ENCODE measurements at places on chromosomes 3 and 15.

DNA sequence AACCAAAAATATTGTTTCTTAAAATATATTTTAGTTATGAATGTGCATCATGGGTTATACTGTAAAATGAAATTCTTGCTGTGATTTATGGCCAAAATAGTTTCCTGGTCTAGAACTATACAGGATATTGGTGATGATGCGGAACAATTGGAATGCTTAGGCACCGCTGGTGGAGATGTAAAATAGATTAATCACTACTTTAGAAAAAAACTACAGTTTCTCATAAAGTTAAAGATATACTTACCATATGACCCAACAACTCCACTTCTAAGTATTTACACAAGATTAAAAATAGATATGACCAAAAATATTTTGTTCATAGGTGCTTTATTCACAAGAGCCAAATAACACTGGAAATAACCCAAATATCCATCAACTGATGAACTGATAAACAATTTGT lies 126.7 kb downstream of the TUSC7 start:
- DNase-seq, result no peak

- no peak for DNase-seq
Measured at GRCh38 chr3:149453140-149453805, 21.2 kb upstream of the TM4SF4 start.

GRCh38 chr15:89114990-89115389 lies 26.7 kb downstream of the ABHD2 start:
- no peak for DNase-seq

GRCh38 chr3:115502128-115502527 lies 121.2 kb upstream of the GAP43 start:
- no peak for DNase-seq

DNA sequence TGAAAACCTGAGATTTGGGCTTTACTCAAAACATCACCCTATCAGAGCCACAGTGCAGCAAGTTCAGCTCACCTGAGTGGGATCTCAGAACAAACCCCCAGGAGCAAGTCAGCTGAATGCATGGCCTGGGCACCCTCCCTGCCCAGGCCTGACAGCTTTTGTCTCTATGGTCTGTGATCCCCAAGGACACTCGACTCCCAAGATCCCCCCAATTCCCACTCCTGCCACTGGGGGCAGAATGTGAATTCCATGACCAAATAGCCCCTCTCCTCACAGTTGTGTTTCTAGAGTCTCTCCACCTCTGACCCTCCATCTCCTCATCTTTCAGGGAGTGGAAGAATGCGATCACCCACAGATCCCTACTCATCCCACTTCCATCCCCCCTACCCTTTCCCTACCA lies 58.9 kb downstream of the ZNF445 start:
- no peak for DNase-seq

DNA sequence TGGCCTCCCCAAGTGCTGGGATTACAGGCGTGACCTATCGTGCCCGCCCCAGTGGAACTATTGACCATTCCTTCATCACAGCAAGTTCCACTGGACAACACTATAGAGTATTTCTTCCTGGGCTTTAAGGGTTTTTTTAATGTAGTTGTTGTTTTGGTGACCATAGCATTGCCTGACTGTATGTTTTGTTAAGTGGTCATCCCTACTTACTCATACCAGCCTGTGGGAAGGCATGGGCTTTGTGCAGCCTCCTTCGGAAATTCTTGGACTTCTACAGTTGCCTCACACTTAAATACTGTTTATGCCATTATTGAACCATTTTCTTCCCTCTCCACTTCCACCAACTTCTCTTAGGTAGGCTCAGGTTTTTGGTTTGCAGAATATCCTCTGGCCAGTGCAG lies 19.9 kb upstream of the ALPK3 start:
- DNase-seq, result no peak

DNA sequence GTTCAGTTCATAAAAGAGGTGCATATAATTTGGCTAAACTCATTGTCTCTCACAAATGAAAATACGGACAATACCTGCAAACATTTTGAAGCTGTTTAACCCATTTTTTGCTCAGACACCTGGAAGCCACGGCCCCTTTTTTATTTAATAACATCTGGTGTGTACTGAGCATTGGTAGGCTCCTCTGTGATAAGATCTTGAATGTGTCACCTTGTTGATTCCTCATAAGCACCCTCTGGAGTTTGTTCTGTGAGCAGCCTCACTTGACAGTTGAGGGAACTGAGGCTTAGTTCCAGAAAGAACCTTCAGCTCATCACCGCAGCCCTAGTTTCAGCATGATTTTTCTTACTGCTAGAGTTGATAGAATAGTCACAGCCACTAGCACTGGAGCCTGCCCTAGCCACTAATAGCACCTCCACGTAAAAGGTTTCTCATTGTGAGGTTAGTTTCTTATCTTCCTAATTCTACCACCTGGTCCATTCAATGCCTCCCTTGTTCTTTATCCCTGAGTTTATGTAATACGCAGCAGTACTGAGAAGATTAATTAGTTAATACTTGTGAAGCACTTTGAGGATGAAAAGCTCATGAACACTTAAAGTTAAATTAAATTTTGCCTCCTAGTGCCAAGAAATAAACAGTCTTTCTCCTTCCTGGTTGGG lies 71.9 kb downstream of the ITPR1 start:
- DNase-seq, result no peak

DNA sequence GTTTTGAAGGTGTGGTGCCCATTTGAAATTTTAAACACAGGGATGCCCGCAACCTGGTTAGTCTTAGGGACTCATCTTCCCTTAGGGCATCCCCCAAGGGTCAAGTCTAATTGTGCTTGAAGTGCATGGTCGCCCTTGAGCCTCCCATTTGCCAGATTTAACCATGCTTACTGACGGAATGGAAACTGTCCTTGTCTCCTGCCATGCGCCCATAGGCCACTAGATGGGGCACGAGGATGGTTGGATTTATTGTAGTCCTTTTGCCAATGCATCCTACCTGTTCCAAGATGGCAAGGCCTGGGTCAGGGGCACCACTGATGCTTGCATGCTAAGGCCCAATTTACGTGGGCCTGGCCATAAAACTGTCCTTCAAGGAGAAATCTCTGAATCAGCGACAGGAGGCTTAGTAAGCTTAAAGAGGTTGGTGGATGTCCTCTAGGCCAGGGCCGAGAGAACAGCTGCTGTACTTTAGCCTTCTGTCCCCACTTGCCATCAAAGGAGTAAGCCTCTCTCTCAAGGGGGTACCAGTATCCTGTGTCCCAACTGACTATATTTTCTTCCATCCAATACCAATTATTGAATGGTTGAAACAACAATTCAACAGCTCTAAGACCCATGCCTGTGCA lies 355.4 kb downstream of the OTOL1 start:
- peak; percentile 56 for DNase-seq

GRCh38 chr15:45790325-45790943 lies 155.6 kb downstream of the SQOR start:
- peak; percentile 20 for DNase-seq

All from neural crest cell (in vitro differentiated cells).